ENCODE measurements at places on chromosomes 5 and 9.

DNA sequence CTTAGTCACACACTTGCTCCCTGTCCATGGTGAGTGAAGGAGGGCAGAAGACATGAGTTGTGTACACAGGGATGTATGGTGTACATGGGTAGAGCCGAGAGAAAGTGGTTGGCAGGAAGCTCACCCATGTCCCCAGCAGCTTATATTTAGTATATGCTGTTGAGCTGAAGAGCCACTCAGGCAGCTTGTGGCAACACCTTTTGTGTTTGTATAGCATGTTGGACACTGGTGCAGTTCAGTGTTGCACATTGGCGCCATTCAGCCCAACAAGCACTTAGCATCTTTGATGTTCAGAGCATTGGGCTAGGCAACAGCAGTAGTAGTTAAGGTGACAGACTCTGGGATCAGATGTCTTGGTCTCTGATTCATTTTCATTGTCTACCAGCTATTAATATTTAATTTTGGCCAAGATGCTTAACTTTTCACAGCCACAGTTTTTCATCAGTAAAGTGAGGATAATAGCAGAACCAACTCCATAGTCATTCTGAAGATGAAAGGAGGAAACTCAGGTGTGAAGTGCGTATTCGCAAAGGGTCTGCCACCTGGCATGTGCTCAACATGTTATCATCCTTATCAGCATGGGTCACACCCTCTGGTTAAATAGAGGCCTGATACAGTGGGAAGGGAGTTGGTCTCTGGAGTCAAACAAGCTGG lies 184.8 kb downstream of the NR3C1 start:
- no peak for DNase-seq

GRCh38 chr5:174245516-174246075 lies 200.1 kb downstream of the NSG2 start:
- no peak for DNase-seq

DNA sequence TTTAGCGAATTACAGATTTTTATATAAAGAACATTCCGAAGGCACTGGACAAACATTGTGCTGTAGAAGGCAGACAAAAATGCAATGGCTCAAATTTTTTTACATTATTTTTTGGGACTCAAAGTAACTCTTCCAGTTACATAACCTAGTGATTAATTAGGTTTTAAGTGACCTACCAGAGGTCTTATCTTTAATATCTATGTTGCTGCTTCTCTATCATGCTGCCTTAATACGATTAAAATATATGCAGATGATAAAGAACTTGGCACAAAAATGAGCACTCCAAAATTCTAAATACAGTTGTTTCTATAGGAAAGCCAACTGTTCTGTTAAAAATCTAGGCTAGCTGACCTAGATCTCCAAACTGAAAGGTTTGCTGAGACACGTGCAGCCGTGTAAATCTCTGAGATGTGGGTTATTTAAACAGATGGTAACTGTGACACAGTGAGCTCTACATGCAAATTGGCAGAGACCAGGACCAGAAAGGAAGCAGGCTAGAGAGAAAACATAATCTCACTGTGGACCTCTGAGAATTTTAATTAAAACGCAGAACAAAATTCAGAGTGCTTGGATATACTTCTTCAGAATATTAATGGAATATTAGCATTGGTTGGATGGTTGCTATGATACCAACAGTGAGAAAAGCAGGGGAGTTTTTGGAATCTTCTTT lies 56.2 kb downstream of the CAMK4 start:
- DNase-seq, result no peak

DNA sequence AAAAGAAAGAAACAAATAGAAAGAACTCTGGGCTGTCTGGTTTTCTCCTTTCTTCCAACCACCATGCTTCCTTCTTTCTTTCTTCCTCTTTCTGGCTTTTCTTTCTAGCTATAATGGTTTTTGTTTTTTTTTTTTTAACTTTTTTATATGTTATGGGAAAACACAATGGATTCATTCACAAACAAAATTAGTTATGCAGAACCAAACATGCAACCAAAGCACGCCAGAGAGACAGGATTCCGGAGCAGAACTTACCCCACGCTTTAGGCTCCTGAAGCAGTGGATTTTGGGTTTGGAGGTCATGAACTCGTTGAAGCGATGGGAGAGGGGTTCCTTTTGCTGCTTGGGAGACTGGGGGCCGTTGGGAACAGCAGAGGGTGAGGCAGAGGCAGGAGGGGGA lies 88.3 kb downstream of the USP20 start:
- DNase-seq, result no peak

- DNase-seq, result no peak
These were observed 30.1 kb downstream of the CHD1 start for GRCh38 chr5:98898743-98899142.

DNA sequence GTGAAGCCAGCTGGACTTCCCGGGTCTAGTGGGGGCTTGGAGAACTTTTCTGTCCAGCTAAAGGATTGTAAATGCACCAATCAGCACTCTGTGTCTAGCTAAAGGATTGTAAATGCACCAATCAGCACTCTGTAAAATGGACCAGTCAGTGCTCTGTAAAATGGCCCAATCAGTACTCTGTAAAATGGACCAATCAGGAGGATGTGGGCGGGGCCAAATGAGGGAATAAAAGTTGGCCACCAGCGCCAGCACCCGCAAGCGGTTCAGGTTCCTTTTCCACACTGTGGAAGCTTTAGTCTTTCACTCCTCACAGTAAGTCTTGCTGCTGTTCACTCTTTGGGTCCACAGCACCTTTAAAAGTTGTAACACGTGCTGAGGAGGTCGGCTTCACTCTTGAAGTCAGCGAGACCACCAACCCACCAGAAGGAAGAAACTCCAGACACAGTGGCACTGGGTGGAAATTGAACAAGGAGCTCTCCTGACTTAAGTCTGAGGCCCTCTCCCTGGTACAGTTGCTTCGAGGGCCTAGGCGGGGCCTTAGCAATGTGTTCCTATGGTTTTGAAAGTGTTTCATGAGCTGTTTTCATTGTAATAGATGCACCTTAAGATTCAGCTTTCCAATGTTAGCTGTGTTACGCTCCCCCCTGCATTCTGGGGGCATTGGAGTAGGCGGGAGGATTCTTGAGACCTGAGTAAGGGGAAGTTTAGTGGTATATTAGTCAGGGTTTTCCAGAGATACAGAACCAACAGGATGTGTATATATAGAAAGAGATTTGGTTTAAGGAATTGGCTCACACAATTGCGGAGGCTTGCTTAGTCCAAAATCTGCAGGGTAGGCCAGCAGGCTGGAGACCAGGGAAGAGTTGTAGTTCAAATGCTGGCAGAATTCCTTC lies 21.5 kb upstream of the MYO10 start:
- DNase-seq, result no peak

Measured in RPMI8226 (cell line).